Midbrain (tissue), 1 donor: ENCODE measurements at places on chromosomes 12 and 14.

DNA sequence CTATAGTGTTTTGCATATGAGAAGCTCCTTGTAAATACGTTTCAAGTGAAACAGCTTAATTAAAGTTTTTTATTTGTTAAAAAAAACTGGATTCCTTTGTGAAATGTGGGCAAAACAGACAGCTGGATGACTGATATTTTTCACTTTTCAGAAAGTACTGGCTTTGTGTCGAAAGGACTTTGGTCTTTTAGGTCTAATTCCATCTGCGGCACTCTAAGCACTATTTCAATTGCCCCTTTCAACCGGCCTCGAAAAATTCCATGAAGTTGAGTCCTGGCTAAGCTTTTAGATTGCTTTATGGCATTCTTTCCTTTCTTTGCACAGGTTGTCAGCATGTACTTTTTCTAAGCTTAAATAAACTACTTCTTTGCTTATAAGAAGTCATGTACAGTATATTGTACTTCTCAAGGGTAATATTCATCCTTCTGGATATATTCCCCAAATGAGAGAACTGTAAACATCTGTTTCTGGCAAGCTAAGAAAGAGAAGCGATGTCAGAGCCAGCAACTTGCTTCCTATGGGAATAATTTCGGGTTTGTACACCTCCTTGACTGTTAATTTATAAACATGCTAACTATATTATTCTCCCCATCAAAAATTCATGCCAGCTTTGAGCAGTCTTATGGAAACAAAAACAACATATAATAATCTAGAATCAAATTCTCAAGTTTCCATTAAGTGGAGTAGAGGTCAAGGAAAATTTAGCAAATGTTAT, 611.3 kb downstream of the ETNK1 start:
- no peak for DNase-seq

GRCh38 chr12:64082866-64083268, 139.2 kb downstream of the KICS2 start:
- no peak for DNase-seq

DNA sequence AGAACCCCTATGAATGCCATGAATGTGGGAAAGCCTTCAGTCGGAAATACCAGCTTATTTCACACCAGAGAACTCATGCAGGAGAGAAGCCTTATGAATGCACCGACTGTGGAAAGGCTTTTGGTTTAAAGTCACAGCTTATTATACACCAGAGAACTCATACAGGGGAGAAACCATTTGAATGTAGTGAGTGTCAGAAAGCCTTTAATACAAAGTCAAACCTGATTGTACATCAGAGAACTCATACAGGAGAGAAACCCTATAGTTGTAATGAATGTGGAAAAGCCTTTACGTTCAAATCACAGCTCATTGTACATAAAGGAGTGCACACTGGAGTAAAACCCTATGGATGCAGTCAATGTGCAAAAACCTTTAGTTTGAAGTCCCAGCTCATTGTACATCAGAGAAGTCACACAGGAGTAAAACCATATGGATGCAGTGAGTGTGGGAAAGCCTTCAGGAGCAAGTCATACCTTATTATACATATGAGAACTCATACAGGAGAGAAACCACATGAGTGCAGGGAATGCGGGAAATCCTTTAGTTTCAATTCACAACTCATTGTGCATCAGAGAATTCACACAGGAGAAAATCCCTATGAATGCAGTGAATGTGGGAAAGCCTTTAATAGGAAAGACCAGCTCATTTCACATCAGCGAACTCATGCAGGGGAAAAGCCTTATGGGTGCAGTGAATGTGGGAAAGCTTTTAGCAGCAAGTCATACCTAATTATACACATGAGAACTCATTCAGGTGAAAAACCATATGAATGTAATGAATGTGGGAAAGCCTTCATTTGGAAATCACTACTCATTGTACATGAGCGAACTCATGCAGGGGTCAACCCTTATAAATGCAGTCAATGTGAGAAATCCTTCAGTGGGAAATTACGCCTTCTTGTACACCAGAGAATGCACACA, 22.3 kb downstream of the ZNF268 start:
- DNase-seq: no peak

DNA sequence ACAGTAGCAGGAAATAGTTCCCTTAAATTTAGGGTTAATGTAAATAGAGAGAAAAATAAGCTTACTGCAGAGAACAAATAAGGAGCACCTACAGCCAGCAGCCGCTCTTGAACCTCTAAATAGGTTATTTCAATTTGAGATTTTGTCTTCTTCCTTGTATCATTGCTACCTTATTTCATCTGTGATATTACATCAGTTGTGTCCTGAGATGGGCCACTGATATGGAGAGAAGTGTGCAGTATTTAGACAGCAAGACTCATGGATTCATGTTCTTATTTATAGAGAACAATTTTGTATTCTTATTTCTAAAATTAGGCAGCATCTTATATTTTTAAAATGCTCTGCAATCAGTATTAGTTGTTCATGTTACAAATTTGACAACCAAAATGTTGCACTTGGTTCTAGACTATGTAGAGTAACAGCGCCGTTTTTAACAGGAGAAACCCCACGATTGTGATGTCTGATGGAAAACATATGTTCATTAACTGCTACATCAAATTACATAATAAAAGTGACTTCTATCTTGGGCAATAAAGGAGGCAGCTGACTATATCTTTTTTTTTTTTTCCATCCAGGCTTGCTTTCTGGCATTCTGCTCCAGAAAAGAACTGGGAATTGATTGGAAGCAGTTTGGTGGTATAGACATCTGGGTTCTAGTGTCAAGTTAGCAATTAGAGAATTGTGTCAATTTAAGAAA, 117.9 kb downstream of the CAND1 start:
- no peak for DNase-seq

DNA sequence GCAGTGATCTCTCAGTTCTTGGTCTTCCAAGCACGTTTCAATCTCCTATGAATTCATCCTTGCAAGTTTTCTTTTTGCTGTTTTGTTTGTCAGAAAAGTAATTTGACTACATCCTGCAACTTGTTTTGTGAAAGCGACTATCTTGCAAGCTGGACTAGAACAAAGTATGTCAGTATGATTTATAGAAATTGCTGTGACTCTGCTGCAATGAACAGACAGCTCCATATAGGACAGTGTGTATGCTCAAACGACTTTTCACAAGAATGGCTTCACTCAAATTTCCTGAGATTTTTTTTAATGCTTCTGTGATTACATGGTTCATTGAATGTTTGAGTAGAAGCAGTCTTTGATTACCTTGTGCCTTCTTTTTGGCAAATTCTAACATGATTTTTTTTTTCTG, 123.5 kb upstream of the TRHDE start:
- no peak for DNase-seq

GRCh38 chr12:116939734-116940133, 29.0 kb downstream of the FBXW8 start:
- DNase-seq: no peak

GRCh38 chr12:70637303-70638085, at the start of gene PTPRB:
Gene PTPRB (minus strand): TSS chr12:70637429. CDS start chr12:70637395, 34 bp downstream.
- no peak for DNase-seq

DNA sequence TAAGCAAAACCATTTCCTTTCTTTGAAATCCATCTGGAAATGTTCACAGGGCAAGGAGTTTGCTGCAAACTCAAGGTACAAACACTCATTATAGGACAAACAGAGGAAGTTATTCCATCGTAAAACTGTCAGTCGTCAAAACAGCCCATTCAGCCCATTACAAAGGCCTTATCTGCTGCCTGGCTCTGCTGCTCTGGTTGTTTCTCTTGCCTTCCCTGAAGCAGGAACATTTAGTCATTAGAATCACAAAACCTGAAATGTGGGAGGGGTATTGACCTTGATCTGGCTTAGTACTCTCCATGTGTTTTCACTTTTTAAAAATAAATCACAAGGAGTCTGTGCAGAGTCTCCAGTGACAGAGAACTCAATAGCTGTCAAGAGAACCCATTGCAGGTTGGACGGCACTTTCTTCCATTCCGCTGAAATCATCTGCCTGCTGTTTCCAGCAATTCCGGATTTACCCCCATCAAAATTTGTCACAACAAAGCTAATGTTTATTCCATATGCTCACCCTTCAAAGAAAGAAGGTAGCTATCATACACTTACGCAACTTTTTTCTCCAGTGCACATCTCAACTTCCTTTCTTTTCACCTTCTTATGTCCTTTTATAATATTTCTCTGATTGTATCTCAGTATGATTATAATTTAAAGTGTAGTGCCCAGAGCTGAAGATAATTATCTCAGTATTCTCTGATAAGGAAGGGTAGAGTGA, 24.6 kb upstream of the ITPR2 start:
- DNase-seq: no peak

DNA sequence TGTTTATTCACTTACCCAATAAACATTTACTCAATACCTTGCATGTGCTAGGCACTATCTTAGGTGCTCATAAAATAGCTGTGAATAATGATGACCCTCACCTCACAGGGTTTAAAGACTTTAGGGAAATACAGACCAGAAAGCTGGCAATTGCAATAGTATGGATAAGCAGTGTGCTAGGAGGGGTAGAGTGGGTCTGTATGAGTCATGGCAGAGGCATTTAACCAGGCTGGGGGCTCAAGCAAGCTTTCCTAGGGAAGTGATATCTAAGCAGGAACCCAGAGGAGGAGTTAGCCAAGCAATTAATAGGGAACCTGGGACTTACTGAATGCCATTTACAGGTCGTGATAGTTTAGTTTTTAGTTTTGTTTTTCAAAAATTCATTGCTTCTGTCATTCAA, 123.9 kb upstream of the CCDC198 start:
- DNase-seq: no peak

- peak; percentile 56 for DNase-seq
These were observed 575 bp downstream of the NAA30 start for GRCh38 chr14:57390806-57391516.

DNA sequence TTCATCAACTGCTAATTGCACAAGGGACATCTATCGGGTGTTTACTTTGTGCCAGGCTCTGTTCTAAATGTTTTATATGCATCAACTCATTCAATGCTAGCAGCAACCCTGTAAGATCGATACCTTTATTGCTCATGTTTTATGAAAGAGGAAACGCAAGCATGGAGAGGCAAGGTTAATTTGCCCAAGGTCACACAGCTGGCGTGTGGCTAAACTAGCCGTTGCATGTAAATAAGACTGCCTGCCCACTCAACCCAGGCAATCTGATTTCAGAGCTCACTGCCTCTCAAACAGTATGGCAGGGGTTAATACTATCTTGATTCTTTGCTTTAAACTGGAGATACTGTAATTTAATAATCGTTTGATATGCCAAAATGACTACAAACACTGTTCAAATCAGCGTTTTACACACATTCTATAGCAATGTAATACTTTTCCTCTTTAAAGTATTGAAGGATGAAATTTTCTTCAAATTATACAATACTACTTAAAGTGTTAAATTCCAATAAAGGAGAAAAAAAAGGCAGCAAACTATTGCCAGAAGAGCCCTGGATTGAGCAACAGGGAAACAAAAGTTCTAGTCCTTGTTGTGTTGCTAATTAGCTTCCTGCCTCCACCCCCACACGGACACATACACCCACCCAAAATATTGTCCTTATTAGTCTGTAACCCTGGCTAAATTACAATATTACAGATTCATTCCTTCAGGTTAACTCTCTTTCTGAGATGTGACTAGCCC, 39.1 kb upstream of the DHRS7 start:
- DNase-seq: no peak
